EL (cell line): ENCODE measurements at places on chromosomes 6 and 20.

GRCh38 chr6:47789553-47789952 lies 7.7 kb downstream of the OPN5 start:
- no peak for DNase-seq

GRCh38 chr6:52662031-52662430 lies 8.9 kb upstream of the TMEM14A start:
- DNase-seq: no peak

- DNase-seq: peak; percentile 78
These were observed 2.5 kb downstream of the MYMX start for GRCh38 chr6:44219053-44219814.

- DNase-seq: no peak
These were observed 2.2 kb downstream of the TM9SF4 start for GRCh38 chr20:32111753-32112152.

DNA sequence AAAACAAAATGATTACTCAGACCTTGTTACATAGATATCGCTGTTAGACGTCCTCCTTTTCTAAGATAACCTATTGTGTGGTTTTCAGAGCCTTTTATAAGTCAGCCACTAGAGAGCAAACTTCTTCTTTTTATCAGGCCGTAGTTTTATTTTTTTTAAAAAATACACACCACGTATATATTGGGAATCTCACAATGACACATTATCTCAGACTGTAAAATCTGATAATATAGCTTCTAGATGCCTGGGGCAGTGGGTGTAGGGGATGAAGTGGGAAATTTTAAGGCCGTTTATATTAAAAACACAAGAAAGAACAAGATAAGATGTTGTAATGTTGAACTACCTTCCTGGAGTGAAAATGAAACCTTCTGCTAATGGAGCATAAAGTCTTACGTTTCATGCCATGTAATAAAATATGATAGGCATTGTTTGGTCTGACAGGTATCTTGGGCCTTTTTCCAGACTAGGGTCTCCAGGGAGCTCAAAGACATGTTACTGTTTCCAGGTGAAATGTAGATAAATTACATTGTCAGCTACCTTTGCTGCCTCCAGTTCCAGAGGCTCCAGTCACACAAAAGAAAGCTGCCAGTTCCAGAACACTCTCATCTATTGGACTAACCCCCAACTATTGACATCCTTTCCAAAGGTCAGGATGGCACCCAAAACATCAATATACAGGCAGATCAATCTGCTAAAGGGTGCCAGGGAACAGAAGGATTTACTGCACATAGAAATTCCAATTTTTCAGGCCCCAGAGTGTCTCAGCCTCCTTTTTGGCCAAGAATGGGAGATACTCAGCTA lies 130.2 kb upstream of the AKIRIN2 start:
- DNase-seq: peak; percentile 24

GRCh38 chr20:63054681-63055240 lies 48.0 kb upstream of the BHLHE23 start:
- DNase-seq: no peak
